ENCODE measurements at places on chromosomes 16 and 17.

- no peak for DNase-seq
Measured at GRCh38 chr17:60464343-60464742, 42.1 kb downstream of the CHCT1 start.

DNA sequence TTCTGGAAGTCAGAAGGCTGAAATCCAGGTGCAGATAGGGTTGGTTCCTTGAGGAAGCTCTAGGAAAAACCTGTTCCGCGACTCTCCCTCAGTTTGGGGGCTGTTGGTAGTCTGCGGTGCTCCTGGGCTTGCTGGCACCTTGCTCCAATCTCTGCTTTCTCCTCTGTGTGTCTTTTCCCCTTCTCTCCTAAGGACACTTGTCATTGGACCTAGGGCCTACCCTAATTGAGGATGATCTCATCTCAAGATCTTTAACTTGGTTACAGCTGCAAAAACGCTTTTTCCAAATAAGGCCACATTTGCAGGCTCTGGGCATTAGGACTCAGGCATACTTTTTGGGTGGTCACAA, 12.9 kb upstream of the CACNG4 start:
- DNase-seq, result no peak

- DNase-seq, result no peak
Measured at GRCh38 chr16:5526826-5527225, 429.2 kb upstream of the EEF2KMT start.

- no peak for DNase-seq
Measured at GRCh38 chr16:88540346-88540977, 29.7 kb upstream of the ZC3H18 start.

GRCh38 chr17:48735062-48735351, 6.5 kb upstream of the HOXB13 start:
- no peak for DNase-seq

GRCh38 chr16:68086336-68086841, 1.2 kb downstream of the NFATC3 start:
- no peak for DNase-seq

GRCh38 chr17:68576811-68577496, 24.2 kb downstream of the FAM20A start:
- DNase-seq, result no peak

DNA sequence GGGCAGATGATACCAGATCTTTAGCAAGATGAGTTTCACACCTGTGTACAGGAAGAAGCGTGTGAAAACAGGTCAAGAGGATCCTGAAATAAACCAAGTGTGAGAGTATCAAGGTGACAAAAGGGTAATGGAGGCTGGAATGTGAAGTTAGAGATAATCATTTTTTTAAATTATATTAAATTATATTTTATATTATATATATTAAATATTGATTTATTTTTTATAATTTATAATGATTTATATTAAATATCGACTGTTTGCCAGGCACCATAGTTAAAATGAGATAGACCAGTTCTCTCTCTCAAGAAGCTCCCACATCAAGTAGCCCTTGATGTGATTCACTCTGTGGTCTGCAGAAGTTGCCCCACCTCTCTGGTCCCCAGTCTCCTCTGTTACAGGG, 360.2 kb upstream of the HSBP1 start:
- no peak for DNase-seq

GRCh38 chr17:303168-303567, 49.4 kb downstream of the RPH3AL start:
- no peak for DNase-seq

GRCh38 chr17:44977065-44977464, 9.0 kb upstream of the C1QL1 start:
- no peak for DNase-seq

GRCh38 chr17:8057691-8058114, 18.8 kb downstream of the ALOX15B start:
- DNase-seq, result peak; percentile 56

DNA sequence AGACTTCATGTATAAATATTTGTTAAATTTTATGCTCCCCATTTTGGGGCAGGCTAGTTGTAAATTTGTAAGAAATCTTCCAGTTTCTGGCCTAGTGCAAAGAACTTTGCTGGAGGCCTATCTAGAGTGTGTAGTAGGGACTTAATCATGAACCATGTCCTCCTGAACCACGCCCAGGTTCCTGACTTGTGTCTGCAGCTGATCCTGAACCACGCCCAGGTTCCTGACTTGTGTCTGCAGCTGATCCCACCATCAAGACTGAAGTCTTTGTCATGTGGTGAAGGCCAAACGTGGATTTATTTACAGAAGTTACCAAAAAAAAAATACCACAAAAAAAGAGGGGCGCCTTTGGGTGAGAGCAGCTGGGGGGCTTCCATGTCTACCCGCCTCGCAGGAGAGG, 33.1 kb downstream of the LMF1 start:
- DNase-seq, result no peak

- DNase-seq, result no peak
Measured at GRCh38 chr16:8621222-8621571, 301 bp upstream of the METTL22 start.

- DNase-seq, result peak; percentile 69
Measured at GRCh38 chr17:17859909-17860765, 23.4 kb upstream of the SREBF1 start.

- DNase-seq, result no peak
Measured at GRCh38 chr17:67056746-67057490, 12.6 kb downstream of the CACNG1 start.

DNA sequence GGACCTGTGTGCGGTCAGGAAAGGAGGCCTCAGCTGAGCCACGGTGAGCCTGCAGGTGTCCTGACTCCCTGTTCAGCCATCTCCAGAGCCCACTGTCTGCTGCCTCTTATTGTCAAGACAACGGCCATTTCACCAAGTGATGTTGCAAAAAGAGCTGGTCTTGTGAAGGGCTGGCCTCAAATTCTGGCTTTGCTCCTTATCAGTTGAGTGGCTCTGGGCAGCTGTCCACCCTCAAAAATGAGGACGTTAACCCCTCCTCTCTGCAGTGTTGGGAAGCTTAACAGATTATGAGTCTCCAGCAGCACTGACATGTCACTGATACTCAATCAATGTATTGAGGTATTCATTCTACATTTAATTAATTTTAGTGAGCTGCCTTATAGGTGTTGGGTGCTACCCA, 171.1 kb upstream of the TOX3 start:
- DNase-seq, result no peak

DNA sequence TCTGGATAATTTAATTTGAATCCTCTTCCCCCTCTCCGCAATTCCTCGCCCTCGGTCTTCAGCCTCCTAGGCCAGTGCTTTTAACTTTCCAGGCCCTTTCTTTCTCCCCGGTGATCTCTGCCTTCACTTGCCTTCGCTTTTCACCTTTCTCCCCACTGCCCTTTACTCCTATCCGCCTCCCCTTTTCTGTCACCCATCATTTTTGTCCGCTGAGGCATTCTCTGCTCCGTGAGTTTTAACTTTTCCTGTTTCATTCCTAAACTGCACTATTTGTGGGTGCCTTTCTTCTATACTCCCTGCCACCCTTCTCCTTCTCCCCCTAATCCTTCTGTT, 729 bp downstream of the LONP2 start:
- no peak for DNase-seq

DNA sequence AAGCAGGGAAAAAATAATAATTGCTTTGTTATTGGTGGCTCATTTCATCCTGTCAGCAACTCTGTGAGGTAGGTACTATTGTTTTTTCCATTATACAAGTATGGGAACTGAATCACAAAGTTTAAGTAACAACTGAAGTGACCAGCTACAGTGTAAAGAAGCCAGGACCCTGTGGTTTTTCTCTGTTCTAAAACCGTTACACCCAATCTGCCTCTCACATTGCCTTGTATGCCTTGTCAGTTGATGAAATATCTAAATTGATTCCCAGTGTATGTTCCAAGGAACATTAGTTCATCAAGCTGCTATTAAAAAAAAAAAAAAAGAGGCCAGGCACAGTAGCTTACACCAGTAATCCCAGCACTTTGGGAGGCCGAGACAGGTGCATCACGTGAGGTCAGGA, 5.4 kb downstream of the PIGL start:
- no peak for DNase-seq

GRCh38 chr17:1232786-1233185, 37.5 kb upstream of the BHLHA9 start:
- DNase-seq, result no peak

DNA sequence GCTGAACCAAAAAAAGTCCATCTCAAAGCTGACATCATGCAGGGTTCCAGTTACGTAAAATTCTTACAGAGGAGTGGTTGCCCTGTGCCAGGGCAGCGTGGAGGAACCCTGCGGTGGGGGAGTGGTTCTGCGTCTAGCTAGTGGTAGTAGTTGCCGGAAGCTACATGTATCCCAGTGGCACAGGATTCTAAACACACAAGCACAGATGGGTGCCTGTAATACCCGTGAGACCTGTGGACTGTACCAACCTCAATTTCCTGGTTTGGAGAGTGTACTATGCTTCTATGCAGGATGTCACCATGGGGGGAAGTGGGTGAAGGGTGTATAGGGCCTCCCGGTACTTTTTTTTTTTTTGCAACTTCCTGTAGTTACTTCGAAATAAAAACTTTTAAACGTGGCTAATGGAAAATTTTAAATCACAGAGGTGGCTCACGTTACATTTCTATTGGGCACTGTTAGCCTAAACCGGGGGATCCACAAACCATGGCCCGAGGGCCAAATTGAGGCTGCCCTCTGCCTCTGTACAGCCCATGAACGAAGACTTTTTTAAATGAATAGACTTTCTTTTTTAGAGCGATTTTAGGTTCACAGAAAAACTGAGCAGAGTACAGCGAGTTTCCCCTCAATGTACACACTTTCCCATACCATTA, 38.5 kb downstream of the TBC1D16 start:
- peak; percentile 89 for DNase-seq

DNA sequence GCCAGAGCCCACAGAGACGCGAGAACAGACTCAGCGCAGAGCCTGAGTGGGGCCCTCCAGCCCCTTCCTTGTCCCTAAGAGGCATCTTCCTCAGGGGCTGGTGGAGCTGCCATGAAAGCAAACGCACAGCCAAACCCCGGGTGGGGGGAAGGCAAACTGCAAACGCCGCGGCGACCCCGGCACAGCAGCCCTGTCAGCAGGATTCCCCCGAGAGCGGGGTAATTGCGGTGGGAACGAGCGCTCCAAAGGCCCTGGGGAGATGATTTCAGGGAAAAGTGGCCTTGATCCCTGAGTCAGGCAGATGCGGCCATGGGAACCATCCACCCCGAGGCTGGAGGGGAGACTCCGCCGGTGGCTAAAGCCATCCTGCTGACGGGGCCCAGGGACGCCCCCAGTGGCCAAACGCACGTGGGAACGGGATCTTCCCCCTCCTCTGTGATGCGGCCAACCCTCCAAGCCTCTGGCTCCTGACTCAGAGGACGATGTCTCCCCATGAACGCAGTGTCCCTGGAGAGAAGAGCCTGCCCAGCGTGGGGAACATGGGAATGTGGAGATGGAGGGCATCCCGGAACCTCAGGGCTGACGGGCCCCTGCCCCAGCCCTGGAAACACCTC, 25.1 kb downstream of the SLC7A5 start:
- DNase-seq, result no peak

- no peak for DNase-seq
Measured at GRCh38 chr17:16994631-16995030, 22.7 kb upstream of the TNFRSF13B start.

DNA sequence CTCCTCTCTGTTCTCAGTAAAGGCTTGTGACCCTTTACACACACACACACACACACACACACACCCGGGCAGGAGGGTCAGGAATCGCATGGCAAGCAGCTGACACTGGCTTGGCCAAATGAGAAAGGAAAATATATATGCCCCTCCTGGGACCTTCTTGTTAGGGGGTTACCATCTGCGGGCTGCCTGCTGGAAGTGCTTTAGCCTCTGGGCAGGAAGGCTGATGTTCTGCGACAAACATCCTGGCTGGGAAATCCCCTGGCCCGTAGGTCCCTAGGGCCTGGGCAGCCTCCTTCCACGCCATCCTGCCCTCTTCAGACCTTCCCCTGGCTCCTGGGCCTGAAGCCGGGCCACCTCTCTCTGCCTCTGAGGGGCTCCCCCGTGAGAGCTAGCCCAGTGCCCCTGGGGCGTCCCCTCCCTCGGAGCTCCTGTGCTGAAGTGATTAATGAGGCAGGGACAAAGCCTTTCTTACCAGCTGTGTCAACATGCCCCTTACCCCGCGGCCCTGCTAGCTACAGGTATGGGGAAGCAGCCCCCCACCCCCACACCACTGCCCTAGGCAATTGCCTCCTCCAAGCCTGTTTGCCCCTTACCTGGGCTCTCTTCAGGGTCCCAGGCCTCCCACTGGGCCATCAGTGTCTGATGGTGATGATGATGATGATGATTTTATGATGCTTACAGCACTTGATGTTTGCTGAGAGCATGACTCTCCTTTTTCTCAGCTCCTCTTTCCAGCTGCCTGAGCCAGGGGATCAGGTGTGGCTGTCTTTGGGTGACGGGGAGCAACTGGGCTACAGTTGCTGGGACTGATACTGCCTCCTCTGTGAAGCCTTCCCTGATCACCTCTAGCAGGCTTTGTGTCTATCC, 32.8 kb upstream of the ETV4 start:
- DNase-seq, result peak; percentile 59

- DNase-seq, result no peak
Measured at GRCh38 chr16:85512808-85513115, 100.4 kb upstream of the GSE1 start.

Data from CD4-positive, alpha-beta T cell treated with Interferon gamma for 1 hour (primary cell).